Tibial artery (tissue), 4 donors: ENCODE measurements at places on chromosomes 1 and 21.

DNA sequence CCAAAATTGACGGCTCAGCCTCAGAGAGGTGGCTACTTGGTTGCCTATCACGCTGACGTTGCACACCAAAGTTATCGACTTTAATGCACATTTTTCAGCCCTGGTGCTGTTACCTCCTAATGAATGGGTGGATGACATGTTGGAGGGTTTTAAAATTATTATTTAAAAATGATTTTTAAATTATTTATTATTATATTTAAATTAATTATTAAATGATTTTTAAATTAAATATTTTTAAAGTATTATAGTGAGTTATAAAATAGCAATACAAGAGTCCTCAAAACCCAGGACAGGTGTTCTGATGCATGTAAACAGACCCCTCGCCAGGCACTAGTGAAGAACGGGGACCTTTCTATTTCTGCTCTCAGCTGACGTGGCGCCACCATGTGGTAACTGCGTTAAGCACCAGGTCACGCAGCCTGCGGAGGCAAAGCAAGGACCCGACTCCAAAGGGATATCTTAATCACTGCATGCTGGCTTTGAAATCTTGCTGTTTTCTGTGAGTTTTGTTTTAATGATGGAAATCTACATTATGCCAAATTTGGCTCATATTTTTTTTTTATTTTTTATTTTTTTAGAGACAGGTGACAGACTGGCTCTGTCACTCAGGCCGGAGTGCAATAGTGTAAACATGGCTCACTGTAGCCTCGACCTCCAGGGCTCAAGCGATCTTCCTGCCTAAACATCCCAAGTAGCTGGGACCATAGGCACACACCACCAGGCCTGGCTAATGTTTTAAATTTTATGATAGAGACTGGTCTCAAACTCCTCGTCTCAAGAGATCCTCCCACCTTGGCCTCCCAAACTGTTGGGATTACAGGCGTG is 22.6 kb downstream of the CASP9 start:
- DNase-seq = peak; percentile 28

GRCh38 chr1:155485945-155486344 is 76.7 kb downstream of the ASH1L start:
- no peak for DNase-seq

GRCh38 chr1:212213784-212214183 is 71.4 kb upstream of the PPP2R5A start:
- no peak for DNase-seq

DNA sequence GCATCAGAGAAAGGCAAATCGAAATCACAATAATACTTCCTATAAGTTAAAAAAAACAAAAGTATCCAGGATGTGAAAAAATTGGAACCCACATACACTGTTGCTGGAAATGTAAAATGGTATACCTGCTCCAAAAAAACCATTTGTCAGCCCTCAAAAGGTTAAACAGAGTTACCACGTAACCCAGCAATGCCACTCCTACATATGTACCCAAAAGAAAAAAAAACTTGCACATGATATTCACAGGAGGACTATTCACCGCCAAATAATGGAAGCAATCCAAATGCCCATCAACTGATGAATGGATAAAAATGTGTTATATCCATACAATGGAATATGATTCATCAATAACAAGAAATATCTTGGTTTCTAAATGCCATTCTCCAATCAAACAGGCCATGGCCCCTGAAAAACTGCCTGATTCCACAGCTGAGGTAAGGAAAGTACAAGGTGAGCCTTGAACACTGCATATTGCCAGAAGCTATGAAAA is 38.8 kb upstream of the PSMG1 start:
- DNase-seq = no peak

DNA sequence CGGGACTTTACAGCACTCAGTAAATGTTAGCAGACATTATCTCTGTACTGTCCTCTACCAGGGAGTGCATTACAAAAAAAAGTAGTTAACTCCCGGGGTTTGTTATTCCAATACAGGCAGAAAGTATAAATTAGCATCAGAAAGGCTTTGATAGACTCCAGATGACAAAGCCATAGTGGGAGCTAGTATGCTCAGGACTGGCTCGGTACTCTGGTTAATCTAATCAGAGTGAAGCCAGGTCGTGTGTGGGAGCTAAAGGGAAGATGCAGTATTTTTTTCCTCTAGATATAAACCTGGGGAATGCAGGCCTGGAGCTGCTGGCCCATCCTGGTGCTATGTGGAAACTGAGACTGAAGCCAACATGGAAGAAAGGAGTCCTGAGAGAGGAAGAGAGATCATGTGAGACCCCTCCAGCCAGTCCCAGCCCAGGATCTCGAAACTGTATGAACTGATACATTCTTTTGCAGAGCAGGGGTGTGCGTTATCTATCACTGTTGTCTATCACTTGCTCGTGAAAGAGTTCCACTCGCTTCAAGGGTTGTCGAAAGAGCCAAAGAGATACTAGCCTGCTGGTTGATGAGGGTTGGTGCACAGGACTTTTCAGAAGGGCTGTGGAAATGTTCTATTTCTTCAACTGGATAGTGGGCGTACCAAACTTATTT is 125.8 kb downstream of the PLPP3 start:
- DNase-seq = no peak

DNA sequence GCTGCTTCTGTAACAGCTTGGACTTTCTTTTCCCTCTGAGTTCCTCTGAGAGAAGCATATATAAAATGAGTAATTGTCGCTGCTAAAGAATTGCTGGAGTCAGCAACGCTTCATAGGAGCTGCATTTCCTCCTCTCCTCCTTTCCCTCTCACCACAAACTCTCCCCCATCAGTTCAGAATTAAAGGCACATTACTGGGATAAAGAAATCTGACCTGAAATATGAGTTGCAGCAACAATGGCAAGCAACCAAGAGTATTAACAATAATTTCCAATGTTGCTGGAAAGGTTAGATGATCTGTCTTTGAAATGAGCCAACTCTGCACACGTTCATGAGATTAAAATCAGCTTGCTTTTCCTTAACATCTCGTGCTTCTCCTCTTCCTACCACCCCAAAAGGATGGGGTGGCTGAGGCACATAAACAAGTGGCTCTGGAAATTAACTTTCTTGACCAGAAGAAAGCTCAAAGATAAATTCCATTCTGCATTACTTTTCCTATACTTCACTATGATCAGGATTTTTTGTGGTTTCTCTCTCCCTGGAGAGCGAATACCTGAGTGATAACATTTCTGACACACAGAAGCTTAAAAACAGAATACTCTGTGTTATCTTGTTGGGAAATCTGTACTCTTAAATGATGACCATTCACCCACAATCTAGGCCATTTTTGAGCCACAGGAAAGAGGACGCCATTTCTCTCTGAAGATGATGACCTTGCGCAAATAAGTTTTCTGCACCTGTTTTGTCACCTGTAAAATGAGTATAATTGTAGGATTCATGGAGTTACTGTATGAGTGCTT is 90.2 kb downstream of the TGFBR3 start:
- no peak for DNase-seq

DNA sequence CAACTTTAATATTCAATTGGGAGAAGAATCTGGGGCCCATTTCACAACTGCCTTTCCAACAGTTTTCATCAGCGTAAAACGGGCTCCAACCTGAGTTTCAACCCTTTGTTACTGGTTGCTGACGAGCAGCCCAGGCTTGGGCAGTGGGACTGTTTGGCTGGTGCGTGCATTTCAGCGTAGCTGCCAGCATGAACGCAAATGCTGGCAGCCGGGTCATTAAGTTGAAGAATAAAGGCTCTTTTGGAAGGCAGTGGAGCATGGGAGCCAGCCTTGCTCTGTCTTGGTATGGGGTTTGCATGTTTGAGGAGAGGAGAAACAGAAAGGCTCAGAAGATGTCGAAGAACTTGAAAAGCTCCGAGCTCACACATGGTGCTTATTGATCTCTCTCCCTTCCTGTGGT is 40.7 kb downstream of the WDR3 start:
- no peak for DNase-seq

GRCh38 chr1:225777058-225777582 is 506 bp upstream of the SRP9 start:
- DNase-seq = peak; percentile 62

DNA sequence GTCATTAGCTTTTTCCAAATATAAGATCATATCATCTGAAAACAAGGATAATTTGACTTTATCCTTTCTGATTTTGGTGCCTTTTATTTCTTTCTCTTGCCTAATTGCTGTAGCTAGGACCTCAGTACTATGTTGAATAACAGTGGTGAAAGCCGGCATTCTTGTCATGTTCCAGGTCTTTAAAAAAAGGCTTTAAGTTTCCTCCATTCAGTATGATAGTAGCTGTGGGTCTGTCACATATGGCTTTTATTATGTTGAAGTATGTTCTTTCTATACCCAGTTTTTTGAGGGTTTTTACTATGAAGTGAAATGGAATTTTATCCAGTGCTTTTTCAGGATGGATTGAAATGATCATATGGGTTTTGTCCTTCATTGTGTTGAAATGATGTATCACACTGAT is 115.8 kb downstream of the DUSP10 start:
- no peak for DNase-seq

DNA sequence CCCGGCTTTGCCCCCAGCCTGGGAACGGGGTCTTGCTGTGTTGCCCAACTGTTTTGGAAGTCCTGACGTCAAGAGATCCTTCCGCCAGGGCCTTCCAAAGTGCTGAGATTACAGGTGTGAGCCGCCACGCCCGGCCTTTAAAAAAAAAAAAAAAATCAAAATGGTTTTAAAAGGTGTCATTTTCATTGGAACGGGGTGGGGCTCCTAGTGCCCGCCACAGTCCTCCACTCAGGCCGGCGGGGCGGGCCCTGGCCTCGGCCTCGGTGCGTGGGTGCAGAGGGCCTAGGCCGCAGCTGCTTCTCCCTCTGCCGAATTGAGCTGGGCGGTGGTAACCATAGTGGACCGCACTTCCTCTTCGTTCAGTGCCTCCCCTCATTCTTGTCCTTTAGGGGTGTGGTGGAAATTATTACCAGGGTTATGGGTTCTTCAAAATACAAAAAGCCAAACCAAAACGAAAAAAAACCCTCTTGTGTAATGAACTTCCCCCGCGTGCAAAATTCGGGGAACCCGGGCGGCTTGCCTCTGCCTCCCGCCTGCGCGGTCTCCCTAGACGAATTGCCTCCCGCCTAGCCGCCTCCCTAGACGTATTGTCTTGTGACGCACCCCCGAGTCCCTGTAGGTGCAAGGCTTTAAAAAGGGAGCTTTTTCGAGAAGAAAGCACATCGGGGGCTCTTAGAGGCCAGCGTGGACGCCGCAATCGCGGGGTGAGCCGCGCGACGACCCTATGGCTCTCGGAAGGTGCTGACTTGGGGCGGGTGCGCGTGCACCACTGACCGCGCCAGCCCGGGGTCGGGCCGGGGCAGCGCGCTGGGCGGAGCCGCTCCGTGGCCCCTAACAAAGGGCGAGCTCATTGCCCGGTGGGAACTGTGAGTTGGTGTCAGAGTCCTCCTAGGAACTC is 10.5 kb upstream of the SPEN start:
- peak; percentile 73 for DNase-seq

DNA sequence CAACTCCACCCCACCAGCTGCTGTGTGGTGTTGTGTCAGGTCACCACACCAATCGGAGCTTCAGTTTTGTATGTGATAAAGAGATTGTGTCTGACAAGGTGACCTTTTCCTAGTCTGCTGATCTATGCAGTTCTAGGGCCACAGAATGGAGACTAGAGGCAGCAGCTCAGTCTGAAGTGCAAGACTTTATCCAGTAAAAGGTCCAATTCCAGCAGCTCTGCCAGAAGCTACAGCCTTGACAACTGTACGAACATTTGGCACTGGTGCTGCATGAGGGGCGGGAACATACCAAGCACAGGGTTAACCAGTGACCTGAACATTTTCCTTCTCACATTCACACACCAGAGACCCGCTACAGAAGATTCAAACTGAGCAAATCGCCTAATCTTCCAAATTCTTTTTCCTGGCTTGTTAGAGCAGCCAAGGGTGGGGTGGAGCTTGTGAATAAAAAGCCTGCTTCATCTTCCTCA is 9.3 kb downstream of the FMO1 start:
- DNase-seq = no peak

DNA sequence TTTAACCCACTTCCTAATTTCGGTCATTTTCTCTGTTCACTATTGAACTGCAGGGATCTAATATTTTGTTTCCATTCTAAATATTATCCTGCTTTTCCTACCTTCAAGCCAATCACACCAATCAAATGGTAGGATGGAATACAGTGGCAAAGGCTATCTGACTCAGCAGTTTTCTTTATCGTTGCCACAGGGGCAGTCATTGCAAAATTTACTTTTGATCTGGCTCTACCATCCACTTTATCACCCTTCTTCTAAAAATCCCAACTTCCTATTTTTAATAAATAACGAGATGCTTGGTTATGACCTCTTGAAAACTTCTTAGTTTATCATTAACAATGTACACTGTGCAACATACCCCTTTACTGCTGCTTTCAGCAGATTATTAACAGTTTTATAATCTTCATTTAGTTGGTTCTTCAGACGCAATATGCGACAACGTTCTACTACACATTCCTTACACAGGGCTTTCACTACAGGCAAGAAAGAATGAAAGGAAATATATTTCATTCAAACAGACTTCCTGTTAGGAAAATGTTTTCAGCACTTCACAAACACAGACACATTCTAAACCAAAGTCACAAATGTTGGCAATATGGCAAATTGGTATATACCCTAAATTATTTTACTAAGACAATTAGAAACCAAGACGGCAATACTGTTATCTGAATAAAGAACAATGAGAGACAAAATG is 52.3 kb upstream of the RAP1GAP start:
- DNase-seq = no peak

DNA sequence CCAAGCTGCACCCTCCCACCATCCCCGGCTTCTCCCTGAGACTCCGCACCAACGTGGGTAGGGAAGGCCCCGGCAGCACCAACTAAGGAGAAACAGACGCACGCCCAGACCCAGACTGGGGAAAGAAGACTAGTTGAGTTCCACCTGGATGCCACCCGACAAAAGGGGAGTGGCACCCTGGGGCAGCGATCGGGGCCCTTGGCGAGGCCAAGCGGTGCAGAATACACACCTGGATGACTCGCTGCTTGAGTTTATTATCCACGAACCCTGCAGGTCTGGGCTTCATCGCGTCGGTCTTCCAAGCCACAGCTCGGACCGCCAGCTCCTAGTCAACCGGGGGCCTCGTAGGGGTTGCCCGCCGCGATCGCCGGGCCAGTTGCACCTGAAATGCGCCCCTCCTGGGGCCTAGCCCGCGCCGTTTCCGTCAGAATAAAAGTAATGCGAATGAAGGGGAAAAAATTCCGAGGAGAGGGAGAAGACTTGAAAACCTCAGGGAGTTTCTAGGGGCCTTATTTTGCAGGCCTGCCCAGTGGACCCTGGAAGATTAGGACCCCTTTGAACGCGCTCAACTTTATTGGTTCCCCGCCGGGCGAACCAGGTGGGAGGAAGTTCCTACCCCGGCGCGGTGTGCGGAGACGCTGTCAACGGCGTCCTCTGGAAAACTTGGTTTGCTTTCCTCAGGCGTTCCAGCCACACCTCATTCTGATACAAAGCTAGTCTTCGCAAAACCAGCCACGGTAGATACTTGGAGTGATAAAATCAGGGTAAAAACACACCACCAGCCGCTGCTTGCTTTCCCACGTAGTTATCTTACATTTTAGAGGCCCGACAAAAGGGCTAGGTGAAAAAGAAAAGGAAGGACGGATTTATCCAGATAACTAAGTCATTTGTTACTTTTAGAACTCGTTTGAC is at the start of gene NVL:
Gene NVL, minus strand, starts transcription at position 331 of the 912 bp plus-strand sequence. Its CDS starts 45 bp downstream, at position 286.
- DNase-seq = peak; percentile 86

GRCh38 chr1:2578758-2579118 is 7.8 kb upstream of the PRXL2B start:
- no peak for DNase-seq
